ENCODE measurements at places on chromosomes 5 and 9.
A peak's percentile ranks its signal among the peaks of the same experiment; 100 is the strongest.

GRCh38 chr5:133496631-133497030, 115.7 kb downstream of the FSTL4 start:
- no peak for DNase-seq

GRCh38 chr5:142293486-142293885, 31.3 kb downstream of the SPRY4 start:
- peak; percentile 74 for DNase-seq

DNA sequence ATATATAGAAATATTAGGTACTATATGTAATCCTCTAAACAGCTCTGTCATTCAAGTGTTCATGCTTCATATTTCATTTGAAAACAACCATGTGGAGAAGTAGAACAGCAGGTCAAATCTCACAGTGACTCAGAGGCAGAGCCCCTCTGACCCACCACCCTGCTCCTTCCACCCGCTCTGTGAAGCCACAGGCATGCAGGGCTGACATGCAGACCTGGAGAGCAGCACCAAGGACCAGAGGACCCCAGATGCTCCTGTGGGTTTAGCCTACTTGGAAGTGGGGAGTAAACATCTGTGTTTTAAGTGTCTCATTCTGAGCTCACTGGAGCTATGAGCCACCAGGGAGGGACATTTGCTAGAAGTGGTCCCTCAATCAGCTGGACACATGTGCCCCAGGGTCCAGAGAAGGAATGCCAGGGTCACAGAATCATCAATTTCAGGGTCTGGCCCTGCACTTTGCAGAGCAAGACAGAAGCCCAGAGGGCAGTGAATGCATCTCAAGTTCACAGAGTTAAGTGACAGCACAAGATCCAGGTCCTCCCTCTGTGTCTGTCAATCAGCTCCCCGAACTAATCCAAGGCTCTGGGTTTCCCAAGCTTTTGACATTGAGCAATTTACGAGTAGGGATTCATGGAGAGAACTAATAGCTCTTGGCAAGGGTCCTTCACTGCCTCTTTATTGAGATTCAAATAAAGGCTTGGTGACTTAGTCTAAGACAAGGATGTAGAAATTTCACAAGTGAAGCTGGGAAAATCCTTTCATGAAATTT, 441.1 kb downstream of the SEMA5A start:
- DNase-seq, result no peak

DNA sequence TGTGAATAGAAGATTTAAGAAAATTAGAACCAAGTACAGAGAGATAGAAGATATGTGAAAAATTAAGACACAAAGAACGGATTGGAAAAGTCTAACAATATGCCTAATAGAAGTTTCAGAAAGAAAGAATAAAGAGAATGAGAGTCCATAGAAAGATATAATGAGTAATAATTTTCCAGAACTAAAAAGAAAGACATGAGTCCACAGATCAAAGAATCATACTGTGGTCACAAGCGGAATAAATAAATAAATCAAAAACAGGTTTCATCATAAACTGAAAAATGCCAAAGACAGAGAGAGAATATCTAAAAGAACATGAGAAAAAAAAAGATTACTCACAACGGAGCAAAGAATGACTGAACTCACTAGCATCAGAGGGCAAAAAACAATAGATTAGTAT, 32.9 kb downstream of the FEM1C start:
- no peak for DNase-seq

GRCh38 chr5:51227963-51228470, 155.2 kb upstream of the ISL1 start:
- no peak for DNase-seq

GRCh38 chr9:4831119-4831518, 38.4 kb downstream of the RCL1 start:
- peak; percentile 32 for DNase-seq

DNA sequence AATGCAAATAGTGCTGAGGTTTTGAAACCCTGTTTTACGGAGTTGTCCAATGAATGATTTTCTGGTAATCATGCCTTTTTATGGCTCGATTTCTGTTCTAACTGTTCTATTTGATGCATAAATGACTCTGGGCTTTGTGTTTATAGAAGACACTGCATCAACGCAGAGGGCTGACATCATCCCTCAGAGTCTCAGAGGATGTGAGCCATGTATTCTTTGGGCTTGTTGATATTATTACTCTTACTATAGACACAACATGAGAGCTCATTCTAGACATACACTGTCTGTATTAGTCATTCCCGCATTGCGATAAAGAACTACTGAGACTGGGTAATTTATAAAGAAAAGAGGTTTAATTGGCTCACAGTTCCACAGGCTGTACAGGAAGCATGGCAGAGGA, 31.6 kb downstream of the CDH6 start:
- peak; percentile 27 for DNase-seq

DNA sequence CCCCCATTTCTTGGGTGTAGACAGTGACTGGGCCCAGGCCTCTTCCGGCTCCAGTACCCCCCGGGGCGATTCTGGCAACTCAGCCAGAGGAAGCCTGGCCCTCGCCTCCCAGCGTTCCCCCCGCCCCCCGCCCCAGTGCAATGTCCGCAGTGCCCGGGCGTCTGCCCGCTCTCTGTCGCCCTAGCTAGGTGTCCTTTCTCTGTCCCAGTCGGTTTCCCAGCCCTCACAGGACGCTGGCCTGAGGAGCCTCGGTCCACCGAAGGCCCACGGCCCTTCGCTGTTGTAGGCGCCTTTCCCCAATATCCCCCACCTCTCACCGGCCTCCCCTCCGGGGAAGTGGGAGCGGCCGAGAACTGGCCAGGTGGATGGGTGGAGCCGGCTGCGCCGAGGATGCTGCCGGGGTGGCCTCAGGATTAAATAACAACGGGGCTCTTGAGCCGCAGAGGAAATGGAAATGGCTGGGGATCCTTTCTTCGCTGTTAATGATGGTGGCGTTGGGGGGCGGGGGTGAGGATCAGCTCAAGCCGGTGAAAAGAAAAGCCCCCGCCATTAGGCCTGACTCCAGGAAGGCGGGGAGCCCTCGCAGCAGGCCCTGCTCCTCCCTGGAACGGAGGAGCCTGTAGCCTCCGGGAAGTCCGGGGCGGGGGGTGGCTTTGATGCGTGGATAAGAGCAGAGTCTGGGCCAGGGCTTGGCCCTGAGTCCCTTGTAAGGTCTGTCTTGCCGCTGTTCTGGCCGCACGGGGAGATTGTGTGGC, 1.1 kb upstream of the SPRY4 start:
- peak; percentile 81 for DNase-seq
